ENCODE measurements at places on chromosomes 13 and 19. TPM values are rescaled to one million over a fixed set of nuclear protein-coding genes. Genes with fewer than 3 reads are reported as not detected.

The GARIN5A gene
- 0.27 TPM for total RNA-seq

The IGLON5 gene
- 0.11 TPM for total RNA-seq

GRCh38 chr13:79128158-79128557 is 277.9 kb downstream of the RBM26 start:
- no peak for DNase-seq

The NFIX gene
- total RNA-seq = 4.2 TPM

DNA sequence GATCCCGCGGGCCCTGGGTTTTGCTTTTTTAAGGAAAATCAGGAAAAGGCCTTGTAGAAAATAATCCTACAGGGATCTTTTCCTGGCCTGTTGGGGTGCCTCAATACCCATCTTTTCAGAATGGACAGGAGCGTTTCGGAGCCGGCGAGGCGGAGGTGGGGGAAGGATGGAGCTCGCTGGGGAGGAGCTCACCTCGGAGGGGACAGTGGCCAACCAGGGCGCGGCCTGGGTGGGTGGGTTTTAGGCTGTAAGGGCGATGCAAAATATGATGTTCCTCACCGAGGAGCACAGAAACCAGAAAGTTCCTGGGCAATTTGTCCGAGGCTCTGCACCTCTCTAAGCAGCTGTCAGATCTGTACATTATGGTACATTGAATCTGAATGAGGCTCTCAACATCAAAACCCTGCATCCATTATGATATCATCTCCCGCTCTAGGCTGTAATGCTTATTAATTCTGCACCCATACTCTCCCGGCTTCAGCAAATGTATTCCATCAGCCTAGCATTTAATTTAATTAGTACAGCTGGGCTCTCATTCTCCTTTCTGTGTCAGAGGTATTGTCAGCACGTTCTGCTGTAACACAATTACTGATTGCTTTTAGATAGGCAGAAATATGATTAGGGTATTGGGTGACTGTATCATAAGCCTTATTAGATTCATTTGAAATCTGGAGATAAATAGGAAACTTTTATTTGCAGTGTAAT is 90.3 kb upstream of the SOX1 start:
- no peak for DNase-seq

The LINGO3 gene
- not detected for total RNA-seq
